ENCODE measurements at places on chromosomes 4 and X.

DNA sequence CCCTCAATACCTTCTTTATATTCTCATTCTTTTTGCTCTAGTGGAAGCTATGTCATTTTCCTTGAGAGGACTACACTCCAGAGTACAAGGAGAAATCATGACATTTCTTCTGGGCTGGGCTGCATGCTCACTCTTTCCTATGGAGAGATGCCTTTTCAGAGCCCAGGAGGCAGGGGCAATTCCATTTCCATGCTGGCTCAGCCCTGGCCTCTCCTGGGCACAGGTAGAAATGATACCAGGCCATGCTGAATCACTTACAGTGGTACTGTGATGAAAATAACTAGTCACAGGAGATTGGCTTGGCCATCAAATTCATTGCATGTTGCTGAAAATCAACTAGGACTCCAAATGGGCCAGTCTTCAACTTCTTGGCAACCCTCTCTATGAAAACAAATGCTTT is 34.0 kb upstream of the PPARGC1A start:
- DNase-seq: no peak

DNA sequence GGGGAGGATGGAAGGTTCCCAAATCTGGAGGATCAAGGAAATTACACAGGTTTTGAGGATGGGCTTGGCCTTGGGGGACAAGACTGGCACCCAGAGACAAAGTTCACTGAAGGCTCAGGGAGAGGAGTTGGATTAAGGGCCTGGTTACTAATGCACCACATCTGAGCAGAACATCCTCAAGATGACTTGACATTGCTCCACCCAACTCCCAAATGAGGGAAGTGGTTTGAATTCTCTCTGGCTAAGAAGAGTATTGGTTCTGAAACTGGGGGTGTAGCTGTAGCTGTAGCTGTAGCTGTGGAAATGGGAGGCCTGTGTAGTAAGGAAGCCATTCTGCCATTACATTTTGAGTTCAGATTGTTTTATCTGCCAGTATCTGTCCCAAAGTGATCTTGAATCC is 129.4 kb downstream of the RASL11B start:
- DNase-seq: no peak

DNA sequence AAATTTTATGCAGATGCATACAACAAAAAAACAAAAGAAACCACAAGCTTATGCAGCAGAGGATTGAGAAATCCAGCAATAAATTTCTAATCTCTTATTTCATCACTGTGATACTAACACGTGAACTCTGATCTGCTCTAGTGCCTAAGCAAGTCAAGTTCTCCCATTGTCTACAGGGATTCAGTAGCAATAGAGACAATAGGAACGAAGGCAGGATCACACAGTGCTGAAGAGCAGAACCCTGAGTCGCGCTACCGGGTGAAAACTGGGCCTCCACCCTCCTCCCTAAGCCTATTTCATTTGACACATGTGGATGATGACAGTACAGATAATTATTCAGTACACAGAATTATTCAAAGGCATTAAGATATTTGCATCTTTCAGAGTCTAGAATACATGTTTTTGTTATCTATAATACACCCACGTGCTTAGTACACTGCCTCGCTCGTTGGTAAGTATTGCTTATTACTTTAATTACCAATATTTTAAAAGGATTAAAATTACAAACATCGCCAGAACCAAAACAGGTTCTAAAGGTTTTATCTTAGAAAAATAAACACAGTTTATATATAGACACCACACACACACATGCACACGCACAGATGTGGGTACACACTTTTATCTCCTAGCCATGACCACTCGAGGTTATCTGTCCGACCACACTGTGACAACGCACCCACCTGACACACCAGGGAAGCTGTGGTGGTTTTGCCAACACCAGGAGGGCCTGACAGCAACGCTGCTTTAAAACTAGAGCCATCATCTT is 60.1 kb downstream of the RFC1 start:
- DNase-seq: no peak

- DNase-seq: no peak
Measured at GRCh38 chr4:25889589-25890503, 24.2 kb upstream of the SMIM20 start.

DNA sequence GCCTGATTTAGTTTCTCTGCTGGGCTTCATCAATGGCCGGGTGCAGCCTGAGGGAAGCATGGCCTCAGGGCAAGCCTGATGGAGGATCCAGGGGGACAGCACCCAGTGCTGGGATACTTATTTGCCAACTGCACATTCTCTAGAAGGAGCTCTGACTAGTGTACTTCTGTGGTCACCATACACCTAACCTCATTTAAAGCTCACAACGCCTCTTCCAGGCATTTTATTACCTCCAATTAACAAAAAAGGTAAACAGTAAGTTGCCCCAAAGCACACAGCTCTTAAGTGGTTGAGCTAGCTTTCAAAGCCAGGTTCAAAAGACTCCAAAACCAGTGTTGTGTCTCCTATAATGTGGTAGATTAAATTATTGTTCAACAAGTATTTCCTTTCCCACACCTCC is 26.8 kb upstream of the ATXN3L start:
- no peak for DNase-seq

- DNase-seq: no peak
Measured at GRCh38 chr4:180057299-180057721, 2185.9 kb upstream of the TENM3 start.

DNA sequence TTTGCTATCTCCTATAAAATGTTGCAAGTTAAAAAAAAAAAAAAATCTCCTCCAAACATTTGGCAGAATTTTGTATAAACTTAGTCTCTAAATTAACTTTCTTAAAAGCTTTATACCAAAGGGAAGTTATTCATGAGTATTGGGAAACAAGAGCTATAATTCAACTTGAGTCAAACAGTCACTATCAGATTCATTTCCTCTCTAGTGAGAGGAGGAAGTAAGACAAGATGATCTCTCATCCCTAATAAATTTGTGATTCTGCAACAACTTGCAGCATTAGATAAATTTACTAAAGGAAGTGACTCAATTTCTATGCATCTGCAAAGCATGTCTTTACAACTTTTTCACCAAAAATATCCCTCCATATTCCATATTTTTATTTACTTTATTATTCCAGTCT is 135.4 kb upstream of the GNPDA2 start:
- no peak for DNase-seq

- DNase-seq: no peak
Measured at GRCh38 chrX:73683236-73683859, 120.4 kb downstream of the CHIC1 start.

GRCh38 chr4:143372093-143372915 is 35.6 kb downstream of the GAB1 start:
- no peak for DNase-seq

DNA sequence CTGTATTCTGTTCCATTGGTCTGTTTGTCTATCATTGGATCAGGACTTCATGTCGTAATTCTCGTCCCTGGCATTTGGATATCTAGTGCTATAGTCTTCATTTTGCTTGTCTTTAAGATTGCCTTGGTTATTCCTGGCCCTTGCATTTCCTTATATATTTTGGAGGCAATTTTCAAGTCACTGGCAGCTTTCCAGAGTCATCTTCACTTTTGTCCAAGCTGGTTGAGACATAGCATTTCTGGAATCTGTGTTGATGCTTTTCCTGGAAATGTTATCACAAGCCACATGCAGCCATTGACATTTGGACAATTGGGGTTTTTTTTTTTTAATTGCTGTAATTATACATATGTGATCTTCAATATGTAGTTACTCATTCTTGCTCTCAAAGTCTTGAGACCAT is 45.2 kb upstream of the HGFAC start:
- no peak for DNase-seq

DNA sequence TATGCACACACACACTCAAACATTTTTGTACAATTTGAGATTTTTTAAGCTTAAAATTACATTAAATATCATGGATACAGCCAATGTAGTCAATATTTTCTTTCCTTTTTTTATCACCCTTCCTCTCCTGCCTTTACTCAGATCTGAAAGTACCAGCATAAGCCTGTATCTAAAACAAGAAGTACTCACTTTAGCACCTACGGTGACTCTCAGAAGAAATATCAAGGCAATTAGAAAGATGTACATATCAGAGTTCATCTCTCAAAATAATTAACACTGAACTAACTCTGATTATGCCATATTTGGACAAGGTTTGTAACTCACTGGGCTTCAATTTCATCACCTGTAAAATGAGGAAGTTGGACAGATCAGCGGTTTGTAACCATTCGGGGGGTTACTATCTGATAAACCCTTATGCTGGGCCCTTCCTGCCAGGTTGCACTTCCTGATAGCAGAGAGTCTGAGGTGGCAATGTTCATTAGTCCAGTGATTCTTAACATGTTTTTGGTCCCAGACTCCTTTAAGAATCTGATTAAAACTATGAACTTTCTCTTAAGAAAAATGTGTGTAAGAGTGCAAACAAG is 5.7 kb upstream of the GPR174 start:
- peak; percentile 18 for DNase-seq

DNA sequence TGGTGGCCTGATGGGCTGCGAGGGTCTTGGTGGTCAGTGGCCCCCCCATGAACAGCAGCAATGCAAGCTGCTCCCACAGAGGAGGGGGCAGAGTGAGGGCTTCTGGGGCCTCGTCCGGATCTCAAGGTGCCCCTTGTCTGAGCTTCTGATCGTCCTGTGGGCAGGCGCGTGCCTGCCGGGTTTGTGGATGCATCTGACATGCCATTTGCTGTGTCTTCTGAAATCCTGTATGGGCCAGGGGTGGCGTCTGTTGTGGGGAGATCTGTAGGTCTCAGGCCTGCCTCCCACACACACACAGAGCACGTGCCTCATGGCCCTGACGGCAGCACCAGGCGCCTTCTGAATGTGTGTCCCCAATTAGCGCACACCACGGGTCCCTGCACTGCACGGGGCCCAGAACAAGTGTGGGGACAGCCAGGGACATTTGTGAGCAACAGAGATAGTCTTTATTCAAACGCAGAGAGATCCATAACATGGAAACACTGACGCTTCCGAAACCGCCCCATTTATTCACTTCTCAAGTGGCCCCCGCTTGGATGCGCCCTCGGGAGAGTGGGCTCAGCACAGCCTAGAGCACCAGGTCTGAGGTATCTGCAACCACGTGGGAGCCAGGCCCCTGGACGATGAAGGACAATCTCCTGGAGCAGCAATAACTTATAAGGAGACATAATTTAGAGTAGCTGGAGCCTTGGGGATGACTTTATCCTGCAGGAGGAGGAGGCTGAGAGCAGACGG is 5.7 kb downstream of the SPON2 start:
- DNase-seq: no peak

DNA sequence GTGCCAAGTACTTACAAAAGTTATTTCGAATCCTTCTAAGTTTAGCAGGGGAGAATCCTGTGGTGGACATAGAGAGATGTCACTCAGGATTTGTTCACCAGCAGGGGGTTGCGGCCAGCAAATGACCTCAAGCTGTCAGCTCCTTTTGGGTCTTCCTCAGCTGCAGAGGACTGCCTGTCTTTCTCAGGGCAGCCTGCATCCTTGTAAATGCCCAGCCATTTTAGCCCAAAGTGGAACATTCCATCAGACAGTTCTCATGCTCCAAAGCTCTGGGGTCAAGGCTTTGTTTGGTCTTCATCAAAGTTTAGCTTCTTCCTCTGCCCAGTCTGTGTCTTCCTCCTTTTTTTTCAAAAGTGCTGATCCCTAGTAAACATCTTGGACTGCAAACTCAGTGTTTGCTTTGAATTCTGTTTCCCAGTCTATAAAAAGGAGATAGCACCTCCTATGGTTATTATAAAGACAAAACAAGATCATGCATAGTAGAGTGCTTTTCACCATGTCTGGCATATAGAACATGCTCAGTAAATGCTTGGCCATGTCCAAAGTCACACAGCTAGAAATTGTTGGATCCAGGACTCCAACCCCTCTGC is 156.4 kb upstream of the GATB start:
- DNase-seq: no peak

GRCh38 chrX:45952030-45952429 is 593.2 kb downstream of the ZNF674 start:
- no peak for DNase-seq

DNA sequence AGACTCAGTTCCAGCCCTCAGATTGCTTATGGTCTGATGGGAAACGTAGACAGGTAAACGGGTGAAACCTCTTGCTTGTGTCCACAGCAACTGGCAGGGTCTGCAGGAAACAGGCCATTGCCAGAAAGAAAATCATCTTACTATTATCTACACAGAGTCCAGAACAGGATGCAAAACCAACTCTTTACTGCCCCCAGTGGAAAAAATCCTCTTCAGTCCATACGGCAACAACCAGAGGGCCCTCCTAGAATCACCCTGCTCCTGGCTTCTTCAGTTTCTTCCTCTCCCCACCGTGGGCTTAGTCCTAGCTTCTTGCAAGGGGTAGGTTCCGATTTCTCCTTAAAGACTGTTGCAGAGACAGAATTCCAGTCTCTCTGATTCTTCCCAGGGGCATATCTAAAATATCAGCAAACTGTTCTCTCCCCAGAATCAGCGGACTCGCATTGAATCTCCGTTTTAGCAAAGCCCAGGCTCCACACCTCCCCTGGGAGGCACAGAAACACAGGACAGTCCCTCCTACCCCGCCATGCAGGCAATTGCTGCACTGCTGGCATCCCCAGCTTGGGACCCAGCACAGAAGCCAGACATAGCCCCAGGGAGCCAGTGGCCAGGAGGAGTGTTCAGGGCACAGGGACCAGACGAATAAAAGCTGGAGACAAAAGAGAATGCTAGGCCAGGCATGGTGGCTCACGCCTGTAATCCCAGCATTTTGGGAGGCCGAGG is 41.0 kb upstream of the SH3RF1 start:
- peak; percentile 56 for DNase-seq

- no peak for DNase-seq
Measured at GRCh38 chrX:72381439-72382201, 75.9 kb upstream of the CITED1 start.

DNA sequence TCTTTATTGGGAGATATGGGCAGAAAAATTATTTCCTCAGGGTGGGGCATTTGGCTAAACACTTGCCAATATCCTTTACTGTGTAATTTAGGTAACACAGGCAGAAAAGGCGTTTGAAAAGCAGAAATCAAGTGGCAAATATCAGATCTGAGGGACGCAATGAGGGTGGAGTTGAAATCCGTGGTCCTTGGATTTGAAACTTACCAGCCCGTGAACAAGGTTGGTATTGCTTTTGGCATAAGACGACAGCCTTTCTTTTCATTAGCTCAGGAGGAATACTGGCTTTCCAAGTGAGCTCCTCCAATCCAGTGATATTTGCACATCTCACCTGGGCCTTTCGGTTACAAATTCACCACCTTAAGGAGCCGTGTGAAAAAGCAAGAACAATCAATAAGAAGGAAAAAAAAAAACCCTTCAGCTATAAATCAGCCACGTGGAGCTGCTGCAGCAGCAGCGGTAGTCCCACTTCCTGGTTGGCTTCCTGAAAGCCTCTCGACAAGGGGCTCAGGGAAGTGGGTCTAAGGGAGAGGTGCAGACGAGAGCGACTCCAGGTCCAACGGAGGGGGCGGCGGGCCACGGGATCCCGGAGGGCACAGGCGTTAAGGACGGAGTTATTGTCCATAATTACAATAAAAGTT is 734 bp upstream of the GALNT7 start:
- DNase-seq: peak; percentile 31
